ENCODE measurements at places on chromosomes 1 and 21.

DNA sequence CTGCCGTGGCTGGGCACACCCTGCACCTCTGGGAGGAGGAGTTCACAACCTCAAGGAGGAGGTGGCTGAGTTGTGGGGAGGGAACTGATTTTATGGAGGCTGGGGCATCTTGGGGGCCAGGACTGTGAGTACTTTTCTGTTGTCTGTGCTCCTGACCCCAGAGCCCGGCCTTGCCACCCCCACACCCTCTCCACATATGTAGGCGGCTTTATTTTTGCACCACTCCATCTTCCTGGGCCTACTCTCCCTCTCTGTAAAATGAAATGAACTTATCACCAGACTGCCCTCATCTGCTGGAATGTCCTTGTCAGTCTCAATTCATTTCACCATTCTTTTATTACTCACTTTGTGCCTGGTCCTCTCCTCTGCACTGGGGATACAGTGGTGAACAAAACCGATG lies 12.8 kb downstream of the FOXD2 start:
- DNase-seq = no peak

DNA sequence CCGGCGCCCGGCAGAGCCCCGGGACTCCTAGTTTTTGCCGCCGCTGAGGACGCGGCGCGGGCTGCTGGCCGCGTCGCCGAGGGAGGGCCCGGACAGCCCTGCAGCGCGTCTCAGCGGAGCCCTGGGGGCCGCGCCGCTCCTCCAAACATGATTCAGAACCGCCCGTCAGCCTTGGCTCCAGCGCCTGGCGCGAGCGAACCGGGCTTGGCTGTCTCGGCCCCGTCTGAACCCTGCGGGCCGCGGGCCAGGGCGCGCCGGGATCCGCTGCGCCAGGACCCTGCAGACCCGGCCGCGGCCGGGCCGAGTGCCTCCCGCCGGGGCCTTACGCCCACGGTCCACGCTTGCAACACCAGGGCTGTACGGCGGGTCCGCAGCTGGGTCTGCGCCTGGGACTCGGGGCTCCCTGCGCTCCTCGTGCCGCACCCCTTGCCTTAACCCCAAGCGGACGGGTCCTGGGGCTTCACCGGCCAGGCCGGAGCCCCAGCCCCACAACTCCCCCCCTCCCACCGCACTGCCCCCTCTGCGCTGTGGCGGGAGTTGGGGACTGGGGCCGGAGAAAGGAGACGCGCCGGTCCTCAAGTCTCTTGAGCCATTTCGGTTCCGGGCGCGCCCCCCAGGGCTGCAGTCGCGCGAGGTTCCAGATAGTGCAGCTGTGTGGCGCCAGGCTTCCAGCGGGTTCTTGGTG lies 48.4 kb upstream of the CD34 start:
- peak; percentile 61 for DNase-seq

- no peak for DNase-seq
These were observed 7.7 kb downstream of the MROH7 start for GRCh38 chr1:54649130-54649898.

GRCh38 chr1:107649023-107649422 lies 316.0 kb downstream of the VAV3 start:
- peak; percentile 8 for DNase-seq

DNA sequence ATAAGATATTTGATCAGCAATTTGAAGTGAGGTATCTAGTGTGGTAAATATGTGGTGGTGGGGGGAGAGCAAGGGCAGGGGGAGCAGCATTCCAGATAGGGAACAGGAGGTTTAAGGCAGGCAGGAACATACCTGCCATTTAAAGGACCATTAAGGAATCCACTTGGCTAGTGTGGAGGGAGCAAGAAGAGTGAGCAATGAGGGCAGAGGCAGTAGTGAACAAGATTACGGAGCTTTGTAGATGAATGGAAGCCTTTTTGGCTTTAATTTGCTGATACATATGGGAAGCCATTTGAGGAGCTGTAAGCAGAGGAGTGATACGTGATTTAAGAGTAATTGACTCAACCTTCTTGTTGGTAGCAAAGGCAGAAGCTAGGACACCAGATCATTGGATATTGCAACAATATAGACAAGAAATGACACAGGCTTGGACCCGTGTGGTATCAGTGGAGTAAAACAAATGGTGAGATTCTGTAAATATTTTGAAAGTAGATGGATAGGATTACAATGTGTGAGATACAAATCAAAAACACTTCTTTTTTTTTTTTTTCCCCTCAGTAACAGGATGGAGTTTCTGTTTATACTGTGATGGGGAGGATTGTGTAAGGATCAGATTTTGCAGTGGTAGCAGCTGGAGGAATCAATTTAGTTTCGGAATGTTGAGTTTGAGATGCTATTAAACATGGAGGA lies 73.8 kb upstream of the B3GALT2 start:
- DNase-seq = no peak

- no peak for DNase-seq
These were observed 119.2 kb downstream of the GALNT2 start for GRCh38 chr1:230186003-230186863.

GRCh38 chr1:167332503-167332902 lies 111.8 kb downstream of the POU2F1 start:
- DNase-seq = peak; percentile 57

DNA sequence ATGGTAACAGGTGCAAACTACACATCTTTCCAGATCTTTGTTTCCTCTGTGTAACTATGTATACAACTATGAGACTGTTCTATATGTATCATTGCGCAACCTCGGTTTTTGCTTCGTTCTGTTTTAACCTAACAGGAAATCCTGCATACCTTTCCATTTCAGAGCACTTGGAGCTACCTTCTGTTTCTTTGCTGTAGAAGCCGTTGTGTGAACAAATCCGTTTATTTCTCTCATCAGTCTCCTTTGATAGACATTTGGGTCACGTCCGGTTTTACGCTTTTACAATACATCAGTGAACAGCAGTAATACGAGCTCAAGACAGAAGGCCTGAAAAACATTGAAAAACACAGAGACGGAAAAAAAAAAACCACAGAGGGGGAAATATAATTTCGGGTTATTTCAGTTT lies 10.5 kb downstream of the ATP5IF1 start:
- DNase-seq = peak; percentile 90

GRCh38 chr1:63835128-63835527 lies 61.3 kb downstream of the ROR1 start:
- no peak for DNase-seq

GRCh38 chr1:193662030-193662429 lies 475.6 kb upstream of the B3GALT2 start:
- no peak for DNase-seq

DNA sequence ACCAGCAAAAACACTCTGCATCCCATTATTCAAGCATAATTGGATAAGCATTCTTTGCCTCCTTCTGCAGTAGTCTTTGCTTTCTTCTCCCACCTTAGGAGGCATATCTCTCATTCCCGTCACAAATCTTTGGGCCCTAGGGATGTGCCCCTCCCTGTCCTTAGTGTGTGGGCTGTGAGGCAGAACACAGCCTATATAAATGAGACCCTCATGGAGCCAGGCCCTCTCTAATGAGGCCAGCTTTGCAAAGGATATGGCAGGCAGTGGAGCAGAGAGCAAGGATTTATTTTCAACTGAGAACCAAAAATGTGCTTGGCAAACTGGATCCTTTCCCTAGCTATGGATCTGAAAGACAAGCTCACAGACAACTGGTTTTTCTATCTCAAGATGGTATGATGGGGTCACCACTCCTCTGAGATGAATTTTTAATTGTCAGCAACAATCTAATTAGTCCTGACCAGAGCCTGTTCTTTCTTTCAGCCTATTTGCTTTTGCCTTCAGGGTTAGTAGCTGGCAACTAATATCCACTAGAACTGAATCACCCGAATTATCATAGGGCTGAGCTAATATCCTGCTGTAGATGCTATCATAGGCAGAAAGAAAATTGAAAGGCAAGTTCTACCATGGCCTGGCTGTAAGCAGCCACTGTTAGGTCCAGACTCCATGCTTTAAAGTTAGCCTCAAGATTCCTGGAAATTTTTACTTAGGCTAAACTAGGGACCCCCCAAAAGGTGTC lies 134.2 kb downstream of the SYT2 start:
- DNase-seq = no peak

- DNase-seq = peak; percentile 71
These were observed 844 bp downstream of the NIBAN1 start for GRCh38 chr1:184973272-184974055.

Measured in common myeloid progenitor, CD34-positive (primary cell).